ENCODE measurements at places on chromosomes 13 and 19.
A peak's percentile ranks its signal among the peaks of the same experiment; 100 is the strongest.

- no peak for DNase-seq
Observed at GRCh38 chr19:4087787-4088679, 21.3 kb upstream of the ZBTB7A start.

- peak; percentile 29 for DNase-seq
Observed at GRCh38 chr19:45171211-45171623, 6.8 kb downstream of the TRAPPC6A start.

GRCh38 chr19:13076787-13077186 lies 25.9 kb downstream of the LYL1 start:
- no peak for DNase-seq

- no peak for DNase-seq
Observed at GRCh38 chr13:36850790-36851438, 31.9 kb downstream of the RFXAP start.

DNA sequence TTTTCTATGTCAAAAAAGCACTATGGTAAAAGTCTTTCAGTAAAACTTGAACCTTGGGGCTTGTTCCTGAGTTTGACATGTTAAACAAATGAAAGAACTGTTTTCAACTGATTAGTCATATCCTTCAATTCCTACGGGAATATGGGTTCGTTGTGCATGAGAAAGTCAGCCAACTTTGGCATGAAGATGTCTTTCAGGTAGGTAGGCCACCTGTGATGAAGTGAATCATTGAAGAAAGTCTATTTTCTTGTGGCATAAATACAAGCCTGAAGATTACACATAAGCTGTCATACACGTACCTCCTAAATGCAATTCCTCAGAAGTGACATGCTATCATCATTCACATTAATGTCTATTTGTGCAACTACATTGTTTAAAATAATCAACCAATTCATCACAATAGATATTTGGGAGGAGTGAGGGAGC lies 513.0 kb downstream of the IRS2 start:
- no peak for DNase-seq

DNA sequence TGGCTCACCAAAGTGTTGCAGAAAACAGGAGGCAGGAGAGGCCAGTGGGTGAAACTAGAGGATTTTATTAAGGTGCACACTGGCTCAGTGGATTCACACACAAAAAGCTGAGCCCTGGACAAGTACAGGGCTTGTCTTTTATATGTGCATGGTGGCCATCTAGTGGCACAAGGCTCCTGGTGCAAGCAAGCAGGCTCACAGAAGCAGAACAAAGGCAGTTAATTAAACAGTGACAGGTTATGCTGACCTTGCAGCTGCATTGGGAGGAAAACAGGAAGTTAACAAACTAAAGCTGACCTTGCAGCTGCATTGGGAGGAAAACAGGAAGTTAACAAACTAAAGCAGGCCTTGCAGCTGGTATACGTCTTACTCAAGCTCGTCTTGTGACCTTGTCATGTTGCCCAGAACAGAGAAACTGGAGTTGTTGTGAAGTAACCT lies 65.3 kb upstream of the ZNF681 start:
- no peak for DNase-seq

DNA sequence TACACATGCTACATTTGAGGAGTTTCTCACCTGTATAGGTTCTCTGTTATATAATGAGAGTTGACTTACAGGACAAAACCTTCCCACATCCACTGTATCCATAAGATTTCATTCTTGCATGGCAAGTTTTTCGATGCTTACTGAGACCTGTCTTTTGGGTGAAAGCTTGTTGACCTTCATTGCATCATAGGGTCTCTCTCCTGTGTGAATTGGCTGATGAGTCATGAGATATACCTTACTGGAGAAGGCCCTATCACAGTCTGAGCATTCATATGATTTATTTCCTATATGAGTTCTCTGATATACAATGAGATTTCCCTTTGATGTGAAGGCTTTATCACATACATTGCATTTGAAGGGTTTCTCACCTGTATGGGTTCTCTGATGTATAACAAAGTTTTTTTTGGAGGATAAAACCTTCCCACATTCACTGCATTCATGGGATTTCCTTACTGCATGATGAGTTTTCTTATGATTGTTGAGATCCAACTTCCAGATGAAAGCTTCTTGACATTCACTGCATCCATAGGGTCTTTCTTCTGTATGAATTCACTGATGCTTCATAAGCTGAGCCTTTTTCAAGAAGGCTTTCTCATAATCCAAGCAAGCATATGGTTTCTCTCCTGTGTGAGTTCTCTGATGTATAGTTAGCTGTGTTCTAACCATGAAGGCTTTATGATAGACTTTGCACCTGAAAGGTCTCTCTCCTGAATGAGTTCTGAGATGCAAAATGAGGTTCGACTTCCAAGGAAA lies 25.7 kb downstream of the ZNF577 start:
- no peak for DNase-seq

GRCh38 chr13:43289470-43290255 lies 266.3 kb downstream of the DNAJC15 start:
- DNase-seq, result no peak
